ENCODE measurements at places on chromosomes 13 and 19.

DNA sequence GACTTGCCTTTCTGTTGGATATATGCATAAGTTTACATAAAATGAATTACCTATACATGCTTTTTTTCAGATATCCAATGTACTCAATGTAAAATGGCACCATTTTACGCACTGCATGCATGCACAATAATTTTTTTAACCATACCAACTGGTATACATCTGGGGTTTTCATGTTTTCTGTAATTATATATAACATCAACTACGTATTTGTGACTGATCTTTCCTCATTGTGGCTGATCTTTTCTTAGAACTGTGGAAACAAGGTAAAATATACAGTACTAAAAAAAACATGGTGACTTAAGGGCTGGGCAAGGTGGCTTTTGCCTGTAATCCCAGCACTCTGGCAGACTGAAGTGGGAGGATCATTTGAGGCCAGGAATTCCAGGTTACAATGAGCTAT lies 18.5 kb downstream of the PSPC1 start:
- no peak for DNase-seq

DNA sequence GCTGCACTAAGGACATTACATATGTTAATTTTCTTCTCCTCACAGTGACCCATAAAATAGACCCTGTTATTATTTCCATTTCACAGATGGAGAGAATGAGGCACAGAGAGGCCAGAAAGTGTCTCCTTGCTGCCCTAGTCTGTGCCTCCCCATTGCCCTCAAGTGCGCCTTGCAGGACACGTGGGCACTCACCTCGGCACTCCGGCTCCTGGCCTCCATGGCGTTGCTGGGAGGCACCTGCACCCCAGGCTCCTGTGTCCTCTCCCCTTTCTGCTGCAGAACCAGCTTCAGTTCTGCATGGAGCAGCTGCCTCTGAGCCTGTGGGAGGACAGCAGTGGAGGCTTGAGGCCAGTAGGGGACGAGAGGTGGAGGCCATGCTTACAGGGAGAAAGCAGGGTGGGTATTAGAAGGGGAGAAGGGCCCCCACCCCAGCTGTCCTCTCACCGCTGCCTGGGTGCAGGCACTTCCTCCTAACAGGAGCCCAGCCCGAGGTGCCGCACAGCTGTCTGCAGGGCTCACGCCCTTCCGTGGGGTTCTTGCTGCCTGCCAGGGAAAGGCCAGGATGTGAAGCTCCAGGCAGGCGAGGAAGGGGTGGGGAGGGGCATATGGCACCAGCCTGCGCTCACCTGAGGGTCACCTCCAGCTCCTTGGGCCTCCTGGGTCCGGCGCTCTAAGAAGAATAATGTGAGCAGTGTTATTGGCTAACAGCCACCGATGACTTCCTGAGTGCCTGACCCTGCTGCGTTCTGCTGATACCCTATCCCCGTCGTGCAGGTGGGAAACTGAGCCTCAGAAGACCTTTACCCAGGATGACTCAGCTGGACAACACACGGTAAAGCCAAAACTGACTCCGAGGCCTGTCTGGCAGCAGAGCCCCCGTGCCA lies 5.2 kb downstream of the PRX start:
- DNase-seq = no peak

GRCh38 chr13:58619396-58620113 lies 988.0 kb downstream of the PCDH17 start:
- DNase-seq = peak; percentile 91

DNA sequence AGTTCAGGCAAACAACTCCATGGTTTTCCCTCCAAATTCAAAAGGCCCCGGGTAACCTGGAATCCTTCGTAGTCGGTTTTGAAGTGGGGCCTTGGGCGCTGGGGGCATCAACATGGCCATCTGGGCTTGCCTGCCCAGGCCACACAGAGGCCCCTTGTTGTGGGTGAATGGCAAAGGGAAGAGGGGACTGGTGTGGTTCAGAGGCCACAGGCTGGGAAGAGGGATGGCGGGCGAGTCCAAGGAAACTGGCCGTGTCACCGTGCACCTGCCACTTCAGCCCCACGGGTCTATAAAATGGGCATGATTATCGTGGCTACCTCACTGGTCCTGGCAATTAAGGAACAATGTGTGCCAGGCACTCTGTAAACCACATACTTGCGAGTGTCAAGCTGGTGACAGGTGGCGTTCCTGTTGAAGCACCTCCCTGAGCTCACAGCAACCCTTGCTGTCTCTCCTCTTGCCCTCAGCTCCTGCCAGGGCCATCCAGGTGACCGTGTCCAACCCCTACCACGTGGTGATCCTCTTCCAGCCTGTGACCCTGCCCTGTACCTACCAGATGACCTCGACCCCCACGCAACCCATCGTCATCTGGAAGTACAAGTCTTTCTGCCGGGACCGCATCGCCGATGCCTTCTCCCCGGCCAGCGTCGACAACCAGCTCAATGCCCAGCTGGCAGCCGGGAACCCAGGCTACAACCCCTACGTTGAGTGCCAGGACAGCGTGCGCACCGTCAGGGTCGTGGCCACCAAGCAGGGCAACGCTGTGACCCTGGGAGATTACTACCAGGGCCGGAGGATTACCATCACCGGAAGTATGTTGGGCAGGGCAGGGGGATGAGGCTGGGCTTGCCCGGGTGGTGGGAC lies 1.3 kb downstream of the LSR start:
- DNase-seq = no peak

DNA sequence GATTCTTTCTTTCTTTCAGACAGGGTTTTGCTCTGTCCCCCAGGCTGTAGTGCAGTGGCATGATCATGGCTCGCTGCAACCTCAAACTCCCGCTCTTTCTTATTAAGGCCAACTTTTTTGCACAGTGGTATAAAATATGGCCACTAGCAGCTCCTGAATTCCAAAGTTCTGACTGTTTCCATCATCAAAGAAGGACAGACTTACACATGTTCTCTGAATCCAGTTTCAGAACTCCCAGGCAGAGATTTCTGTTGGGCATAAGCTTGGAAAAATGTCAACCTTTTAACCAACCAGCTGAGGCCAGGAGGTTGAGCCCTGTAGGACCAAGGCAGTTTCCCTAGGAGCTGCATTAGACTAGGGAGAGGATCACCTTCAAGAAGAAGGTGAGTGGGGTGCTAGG lies 184.1 kb downstream of the HS6ST3 start:
- no peak for DNase-seq

DNA sequence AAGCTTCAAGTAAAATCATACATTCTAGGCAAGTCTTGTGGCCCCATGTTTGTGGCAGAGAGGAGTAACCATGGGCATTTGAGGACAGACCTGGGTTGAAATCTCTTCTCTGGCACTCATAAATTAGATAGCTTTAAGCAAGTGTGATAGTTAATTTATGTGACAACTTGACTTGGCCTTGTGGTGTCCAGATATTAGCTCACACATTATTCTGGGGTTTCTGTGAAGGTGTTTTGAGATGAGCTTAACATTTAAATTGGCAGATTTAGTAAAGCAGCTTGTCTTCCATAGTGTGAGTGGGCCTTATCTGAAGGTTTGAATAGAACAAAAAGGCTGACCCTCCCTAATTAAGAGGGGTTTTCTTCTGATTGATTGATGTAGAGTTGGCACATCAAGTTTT lies 161.4 kb upstream of the SPRY2 start:
- no peak for DNase-seq

- no peak for DNase-seq
Observed at GRCh38 chr19:32358321-32358720, 12.9 kb downstream of the ZNF507 start.

DNA sequence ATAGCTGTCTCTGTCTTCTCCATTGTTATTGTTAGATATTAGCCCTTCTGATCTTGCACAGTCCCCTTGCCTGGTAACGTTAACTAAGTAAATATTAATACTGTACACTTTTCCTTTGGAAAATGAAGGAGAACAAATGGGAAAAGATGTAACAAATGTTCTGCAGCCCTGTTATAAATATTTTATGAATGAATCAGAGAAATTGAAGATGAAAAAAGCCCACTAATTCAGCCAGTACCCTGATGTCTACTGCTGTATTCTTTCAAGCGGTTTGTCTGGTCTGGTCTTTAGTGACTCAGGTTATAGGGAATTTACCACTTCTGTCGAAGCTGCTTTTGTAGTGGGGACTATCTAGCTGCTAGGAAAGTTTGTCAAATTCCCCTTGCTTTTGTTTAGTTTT lies 121.0 kb downstream of the COG6 start:
- DNase-seq = no peak

DNA sequence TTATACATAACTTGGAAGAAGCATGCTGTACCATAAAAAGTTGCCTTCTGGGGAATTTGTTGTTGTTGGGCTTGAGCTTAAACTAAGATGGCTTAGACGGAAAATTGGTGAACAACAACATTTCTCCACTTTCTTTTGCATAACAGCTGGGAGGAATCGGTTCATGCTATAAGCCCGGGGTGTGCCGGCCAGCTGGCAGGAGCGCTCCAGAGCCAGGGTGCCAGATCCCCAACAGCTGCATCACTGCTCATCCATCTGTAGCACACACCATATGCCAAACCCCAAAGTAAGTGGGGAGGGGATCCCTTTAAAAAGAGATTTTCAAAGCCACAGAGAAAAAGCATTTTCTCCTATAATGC lies 419.5 kb upstream of the ARGLU1 start:
- no peak for DNase-seq

GRCh38 chr13:77009011-77009410 lies 17.1 kb downstream of the CLN5 start:
- no peak for DNase-seq

- no peak for DNase-seq
Observed at GRCh38 chr19:39410017-39410830, 2.2 kb upstream of the PLEKHG2 start.

GRCh38 chr19:45615795-45616703 lies 14.0 kb upstream of the GPR4 start:
- DNase-seq = peak; percentile 61

DNA sequence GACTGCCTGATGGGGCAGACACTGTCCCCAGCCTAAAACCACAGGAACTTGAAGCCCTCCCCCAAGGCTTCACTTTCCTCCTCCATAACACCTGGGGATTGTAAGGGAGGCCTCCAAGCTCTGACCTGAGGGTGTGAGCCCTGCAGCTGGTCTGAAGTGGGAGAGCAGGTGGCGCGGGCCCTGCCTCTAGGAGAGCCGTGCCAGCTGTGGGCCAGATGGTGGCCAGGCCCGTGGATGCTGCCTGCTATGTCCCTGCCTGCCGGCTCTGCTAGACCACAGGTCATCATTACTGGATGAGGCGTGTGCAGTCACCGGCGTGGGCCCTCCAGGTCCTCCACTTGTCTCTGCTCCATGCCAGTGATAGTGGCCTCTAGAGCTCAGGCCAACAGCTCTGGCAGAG lies 3.5 kb upstream of the KLHL26 start:
- no peak for DNase-seq

- no peak for DNase-seq
Observed at GRCh38 chr13:24921003-24921402, 157.0 kb downstream of the RNF17 start.

DNA sequence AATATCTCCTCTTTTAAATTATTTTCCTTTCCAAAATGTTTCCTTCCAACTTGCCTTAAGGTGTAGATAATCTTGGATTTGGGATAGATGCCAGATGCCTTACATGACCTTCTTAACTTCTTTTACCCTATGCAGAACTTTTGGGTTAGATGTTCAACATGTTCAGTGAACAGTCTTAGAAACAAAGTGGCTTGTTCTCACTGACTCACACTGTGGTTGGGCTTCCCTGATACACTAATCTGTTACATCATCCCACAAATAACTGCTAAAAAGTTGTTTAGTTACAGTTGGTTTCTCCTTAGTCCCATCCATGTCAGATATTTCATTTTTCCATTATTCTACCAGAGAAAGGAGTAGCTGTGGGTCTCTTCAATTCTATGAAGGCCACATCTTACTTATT lies 2638.2 kb downstream of the PCDH9 start:
- DNase-seq = no peak

DNA sequence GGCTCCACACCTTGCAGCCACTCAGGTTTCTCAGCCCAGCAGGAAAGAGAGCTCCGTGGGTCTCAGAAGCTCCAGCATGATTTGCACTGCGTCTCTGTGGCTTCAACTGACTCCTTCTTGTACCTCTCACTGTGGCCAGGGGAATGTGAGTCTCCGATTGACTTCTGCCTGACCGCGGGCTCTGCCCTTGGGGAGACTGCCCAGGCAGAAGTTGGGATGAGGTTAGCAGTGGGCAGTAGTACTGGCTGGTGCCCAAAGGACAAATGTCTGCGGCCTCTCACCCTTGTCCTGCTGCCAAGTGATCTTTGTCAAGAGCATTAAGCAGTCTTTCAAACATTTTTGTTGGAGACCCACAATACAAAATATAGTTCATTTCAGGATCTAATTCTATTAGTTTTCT lies 34.4 kb upstream of the FXYD3 start:
- DNase-seq = no peak

GRCh38 chr19:35509018-35509652 lies 4.3 kb downstream of the DMKN start:
- no peak for DNase-seq

GRCh38 chr13:58704953-58705352 lies 1073.4 kb downstream of the PCDH17 start:
- DNase-seq = no peak

- DNase-seq = no peak
Observed at GRCh38 chr19:5679289-5680083, 830 bp downstream of the MICOS13 start.

DNA sequence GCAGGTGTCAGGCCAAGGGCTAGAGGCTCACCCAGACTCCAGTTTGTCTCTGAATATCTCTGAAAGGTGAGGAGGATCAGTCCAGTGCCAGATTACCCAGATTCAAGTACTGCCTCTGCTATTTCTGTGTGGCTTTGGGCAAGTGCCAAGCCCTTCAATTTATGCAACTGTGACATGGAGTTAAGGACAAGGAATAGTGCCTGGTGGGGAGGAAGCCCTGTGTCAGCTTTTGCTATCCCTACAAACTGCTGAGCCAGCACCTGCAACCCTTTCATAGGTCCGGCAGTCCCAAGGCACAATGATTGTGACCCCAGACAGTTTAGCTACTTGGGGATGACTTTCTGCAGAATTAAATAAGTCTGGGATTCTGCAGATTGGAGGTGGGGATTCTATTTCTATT lies 123.0 kb downstream of the KL start:
- no peak for DNase-seq

GRCh38 chr19:17282488-17283125 lies 906 bp downstream of the ANKLE1 start:
- no peak for DNase-seq

- no peak for DNase-seq
Observed at GRCh38 chr13:94716016-94716415, 3.7 kb upstream of the SOX21 start.

DNA sequence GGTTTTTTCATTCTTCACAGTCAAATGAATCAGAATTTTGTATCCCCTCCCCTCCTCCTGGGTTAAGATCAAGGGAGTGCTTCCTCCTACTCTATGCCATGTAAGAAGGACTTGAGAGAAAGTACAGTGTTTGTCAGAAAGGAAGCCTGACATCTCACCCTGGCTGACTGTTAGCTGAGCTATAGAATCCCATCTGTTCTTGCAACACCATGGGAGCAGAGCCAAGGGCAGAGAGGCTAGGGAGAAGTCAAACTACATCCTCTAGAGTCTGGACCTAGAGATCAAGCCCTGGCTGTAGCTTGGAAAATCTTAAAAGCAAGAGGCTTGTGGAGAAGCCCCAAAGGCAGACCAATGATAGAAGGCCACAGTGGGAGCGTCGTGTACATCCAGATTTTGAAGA lies 145.9 kb downstream of the OLFM4 start:
- DNase-seq = no peak

Measured in NCI-H1436 treated with DMSO at 0.1 percent for 48 hours (cell line).